Activated CD4-positive, alpha-beta T cell treated with anti-CD3 and anti-CD28 coated beads for 1 hour (primary cell): ENCODE measurements at places on chromosomes 2 and 18.

DNA sequence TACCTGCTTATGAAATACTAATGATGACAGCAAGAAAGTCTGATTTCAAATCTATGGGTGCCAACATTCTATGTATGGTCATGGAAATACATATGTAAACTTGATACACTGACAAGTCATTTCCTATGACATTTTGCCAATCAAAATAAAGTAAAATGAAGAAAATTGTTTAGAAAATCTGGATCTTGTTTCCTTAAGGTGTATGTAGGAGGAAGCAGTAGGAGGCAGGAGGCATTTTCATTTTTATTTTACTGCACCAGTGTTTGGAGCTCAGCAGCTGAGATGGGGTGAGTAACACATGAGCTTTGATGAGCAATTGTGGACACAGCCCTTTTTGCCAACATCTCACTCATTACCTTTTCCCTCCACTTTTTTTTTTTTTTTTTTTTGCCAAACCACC is 167.0 kb downstream of the AFF3 start:
- no peak for DNase-seq

DNA sequence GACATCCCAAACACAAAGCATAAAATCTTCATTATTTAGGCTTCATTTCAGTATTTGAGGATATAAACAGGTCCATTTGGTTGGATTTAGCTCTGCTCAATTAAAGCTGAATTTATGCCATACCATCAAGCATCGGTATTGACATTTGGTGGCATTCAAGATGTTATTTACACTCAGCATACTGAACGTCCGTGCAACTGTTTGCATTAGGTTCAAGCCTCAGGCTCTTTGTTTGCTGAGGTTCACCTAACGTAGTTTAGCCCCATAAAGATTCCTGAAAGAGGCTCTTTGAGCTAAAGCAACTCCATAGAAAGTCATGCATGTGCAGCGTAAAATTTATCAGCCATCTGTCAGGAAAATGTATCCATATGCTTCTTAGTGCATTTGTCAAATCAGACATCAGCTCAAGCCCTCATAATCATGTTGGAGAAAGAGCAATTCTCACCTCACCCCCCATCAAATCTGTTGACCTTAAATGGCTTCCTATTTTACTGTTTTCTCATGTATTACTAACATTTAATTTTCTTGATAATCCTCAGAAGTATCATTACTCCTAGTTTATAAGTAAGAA is 366.9 kb downstream of the EPHA4 start:
- no peak for DNase-seq

- no peak for DNase-seq
Observed at GRCh38 chr2:84639751-84640150, 123.5 kb downstream of the DNAH6 start.

DNA sequence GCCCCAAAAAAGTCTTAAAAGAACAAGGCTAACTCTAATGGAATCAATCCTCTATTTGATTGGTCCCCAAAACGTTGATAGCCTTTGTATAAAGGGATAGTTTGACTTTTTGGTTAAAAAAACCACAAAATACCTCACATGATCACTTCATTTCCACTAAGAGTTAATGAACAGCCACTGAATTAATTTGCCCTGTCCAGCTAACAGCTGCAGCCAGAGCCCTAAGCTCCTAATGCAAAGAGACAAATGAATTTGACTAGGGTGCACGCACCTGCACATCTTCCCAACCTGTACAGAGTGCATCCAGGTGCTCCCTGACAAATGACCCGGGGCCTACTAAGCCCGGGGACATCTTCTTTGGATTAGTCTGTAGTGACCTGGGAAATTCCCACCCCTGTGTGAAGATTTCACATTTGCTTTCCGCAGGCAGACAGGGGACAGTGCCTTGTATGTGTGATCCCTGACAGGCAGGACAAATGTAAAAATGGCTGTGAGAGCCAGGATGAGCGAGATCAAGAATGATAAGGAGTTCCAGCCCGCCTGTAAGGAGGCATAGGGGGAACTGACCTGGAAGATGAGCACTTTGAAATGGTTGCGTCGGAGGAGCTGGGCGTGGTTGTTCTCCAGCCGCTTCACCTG is 893 bp downstream of the CAVIN2 start:
- DNase-seq: no peak

GRCh38 chr2:18345848-18346247 is 214.6 kb downstream of the RDH14 start:
- no peak for DNase-seq

DNA sequence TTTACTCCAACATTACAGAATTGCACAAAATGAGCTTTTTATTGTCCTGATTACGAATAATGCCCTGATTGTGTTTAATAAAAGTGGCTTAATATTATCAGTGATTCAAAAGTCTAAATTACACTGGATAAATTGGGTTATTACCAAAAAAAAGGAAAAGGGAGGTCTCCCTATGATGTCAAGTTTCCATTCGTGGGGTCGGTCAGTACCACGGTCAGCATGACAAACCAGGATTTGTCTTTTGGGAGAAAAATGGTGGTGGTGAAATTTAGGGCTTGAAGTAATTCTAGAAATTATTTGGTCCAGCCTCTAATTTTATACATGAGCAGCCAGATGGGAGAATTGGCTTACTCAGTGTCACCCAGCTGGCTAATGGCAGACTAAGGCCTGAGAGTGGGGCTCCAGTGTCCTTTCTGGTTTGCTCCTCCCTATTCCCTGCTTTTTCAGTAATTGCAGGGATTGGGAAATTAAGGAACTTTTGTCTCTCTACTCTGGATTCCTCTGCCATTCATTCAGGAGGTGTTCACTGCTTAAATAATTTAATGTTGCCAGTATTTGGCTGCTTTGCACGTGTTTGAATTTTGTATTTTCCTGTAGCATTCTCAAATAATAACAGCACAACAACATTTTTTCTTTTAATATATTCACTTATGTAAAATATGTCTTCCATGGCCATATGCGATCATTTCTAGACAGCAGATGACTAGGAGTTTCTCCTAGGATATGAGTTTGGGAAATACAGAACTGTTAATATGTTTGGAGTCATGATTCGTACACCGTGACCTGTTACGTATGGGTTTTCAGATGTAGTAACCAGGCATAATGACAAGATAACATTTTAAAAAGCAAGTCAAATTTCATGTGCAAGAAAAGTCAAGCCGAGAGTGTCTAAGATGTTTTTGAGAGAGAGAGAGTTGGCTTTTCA is 128.9 kb upstream of the NOSTRIN start:
- no peak for DNase-seq

DNA sequence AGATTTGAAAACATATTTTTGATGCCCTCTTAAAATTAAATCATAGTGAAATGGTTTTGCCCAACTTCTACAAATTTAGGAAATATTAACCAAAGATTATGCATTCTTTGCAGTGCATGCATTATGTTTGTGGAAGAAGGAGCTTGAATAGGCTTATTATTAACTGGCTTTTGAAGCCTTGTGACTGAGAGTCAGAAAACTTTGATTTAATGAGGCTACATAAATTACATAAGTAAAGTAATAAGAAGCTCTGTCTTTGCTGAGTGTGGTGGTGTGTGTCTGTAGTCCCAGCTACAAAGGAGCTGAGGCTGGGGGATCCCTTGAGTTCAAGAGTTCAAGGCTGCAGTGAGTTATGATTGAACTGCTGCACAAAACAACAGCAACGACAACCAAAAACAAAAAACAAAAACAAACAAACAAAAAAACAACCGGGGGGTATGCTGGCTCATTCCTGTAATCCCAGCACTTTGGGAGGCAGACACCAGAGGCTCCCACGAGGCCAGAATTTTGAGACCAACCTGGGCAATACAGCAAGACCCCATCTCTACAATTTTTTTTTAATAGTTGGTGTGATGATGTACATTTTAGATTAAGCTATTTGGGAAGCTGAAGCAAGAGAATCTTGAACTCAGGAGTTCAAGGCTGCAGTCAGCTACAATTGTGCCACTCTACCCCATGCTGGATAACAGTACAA is 57.0 kb upstream of the LRRTM4 start:
- no peak for DNase-seq

GRCh38 chr2:32495139-32495538 is 132.7 kb upstream of the TTC27 start:
- no peak for DNase-seq

- DNase-seq: no peak
Observed at GRCh38 chr2:241775223-241776177, 1.1 kb upstream of the GAL3ST2 start.

DNA sequence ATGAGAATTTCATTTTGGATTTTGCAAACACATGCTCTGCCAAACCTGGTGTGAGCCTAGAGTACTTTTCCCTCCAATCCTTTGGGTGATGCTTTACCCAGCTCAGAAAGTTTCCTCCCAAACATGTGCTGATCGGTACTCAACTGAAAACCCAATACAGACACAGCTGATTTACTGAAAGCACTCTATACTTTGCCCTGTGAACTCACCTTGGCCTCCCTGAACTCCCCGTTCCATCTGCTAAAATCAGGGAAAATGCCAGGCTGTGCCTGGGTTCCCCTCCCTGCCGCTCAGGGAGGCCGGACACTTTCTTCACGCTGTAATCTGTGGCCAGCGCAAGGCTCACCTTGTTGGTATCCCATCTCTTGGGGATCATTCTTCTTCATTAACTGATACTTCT is 391.2 kb downstream of the CBLN2 start:
- no peak for DNase-seq

GRCh38 chr2:162072181-162072702 is 1.8 kb downstream of the DPP4 start:
- DNase-seq: no peak

DNA sequence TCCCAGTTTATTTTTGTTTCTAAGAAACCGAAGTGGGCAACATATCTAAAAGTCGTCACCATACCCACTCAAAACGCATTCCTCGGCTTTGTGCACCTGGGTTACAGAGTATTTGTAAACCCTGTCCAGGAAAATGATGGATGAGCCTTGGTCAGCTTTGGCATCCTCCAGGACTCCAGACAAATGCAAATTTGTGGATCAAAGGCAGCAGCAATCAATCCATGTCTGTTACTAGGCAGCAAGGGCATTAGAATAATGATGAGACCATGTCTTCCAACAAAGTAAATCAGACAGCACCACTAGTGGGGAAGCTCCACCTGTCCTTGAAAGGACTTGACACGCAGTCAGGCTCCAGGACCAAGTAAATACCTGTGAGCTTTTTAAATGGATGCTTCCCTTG is 672.6 kb upstream of the GYPC start:
- no peak for DNase-seq

GRCh38 chr2:124257120-124257519 is 232.0 kb downstream of the CNTNAP5 start:
- no peak for DNase-seq

DNA sequence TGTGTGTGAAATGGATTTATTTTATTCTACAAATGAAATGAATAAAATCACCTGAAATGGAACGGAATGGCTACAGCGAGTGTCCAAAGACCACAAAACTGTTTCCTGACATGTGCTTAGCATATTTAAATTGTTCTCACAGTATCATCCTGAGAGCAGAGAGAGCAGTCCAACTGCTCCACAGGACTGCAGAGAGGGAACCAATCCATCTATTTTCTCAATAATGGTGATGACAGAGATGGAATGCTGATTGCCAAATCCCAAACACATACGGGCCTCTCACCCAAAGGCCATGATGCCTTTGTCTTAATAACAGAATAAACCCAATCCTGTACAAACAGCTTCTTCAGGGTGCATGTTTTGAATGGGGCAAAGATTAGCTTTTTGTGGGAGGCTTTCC is 41.1 kb downstream of the STAT1 start:
- DNase-seq: no peak

DNA sequence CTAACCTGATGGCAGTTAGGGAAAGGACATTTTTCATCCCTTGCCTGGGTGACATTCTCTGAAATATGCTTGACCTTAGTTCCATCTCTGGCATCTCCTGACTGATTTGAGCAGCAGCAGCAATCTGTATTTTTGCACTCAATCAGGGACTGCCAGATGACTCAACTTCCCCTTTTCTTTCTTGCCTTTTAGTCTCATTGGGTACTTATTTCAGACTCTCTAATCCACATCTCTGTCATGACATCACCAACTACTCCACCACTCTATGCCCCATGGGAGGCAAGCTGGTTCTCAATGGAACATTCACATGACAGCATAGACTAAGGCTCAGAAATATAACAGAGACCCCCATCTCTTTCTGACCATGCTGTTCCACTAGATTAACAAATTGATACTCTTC is 254.2 kb downstream of the RIT2 start:
- no peak for DNase-seq

DNA sequence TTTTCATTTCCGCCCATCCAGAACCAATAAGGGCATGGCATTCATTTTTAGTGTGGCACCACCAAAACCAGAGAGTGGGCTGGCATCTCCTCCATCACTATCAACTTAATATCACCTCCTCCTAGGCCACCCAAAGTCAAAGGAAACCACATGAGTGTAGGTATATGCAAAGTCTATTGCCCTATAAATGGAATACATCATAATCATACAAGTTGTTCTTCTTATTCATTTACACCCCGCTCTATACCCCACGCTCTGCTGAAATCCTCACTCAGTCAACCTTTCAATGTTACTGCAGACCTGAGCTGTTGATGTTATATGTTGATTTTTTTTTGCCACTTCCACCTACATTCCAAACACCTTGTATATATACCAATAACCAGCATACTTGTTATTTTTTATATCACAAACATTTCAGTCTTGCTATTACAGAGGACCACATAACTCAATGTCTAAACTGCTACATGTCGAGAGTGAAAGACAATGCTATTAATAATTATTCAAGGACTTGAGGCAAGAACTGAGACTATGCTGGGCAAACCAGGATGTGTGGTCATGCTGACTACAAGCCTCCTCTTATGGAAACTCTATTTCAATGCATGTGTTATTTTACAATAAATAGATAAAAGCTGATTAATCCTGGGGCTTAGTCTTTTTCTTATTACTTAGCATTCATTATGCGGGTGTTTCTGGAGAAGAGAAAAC is 466.5 kb upstream of the ID2 start:
- DNase-seq: no peak

- no peak for DNase-seq
Observed at GRCh38 chr2:215787025-215787424, 226.3 kb downstream of the MREG start.

DNA sequence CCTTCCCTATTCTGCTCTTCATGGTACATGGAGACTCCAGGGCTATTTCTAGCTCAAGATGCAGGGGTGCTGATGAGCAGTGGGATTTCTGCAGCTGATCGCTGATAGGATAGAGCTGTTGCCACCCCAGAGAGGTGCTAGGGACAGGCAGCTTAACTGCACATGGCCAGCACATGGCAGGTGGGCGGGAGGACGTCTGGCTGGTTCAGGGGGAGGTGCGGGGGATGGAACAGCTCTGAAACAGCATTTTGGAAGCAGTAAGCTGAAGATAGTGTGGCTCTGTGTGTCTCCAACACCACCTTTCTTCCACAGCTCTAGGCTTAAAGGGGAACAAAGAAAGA is 151.9 kb upstream of the PELI1 start:
- DNase-seq: no peak
